ELR (cell line): ENCODE measurements at places on chromosomes 5 and 9.
A peak's percentile ranks its signal among the peaks of the same experiment; 100 is the strongest.

DNA sequence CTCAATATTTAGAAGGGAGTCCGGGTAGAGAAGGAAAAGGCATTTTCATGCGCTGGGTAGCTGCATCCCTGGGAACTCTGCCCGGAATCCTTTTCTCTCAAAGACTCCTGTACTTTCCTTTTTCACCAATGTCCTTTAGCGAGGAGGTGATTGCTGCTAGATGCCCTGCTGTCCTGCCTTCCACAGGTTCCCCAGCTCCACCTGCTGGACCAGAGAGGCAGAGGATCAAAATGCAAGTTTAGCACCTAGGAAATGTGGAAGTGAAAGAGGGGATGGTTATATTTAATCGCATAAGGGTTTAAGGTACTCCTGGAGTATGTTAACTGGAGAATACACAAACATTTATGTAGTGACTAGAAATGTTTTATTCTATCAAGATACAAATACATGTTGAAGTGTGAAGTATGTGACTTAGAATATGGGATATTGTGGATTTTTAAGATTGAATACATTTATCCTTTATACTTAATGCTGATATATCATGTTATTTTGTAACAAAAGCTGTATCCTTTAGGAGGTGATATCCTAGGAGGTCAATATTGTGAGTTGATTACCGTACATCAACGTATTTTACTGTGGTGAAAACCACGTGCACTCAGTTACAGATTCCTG, 145.7 kb downstream of the ARHGAP26 start:
- peak; percentile 64 for DNase-seq

DNA sequence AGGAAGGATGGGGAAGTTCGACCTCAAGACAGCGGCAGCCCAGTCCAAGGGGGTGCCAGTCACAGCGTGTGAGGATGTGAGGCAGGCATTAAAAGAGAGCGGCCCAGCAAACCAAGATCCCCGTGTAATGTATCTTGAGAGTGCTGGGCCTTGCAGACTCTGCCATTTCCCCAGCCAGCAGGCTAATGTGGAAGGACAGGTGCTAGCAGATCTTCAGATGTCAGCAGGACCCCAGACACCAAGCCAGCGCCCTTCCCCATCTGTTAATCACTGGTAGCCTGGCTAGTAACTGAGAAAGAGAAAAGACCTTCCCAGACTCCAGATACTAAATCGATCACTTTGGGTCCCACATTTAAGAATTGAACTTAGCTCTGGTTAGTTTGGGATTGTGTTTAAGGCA, 62.2 kb downstream of the NTRK2 start:
- no peak for DNase-seq

GRCh38 chr5:100577506-100577905, 42.3 kb downstream of the FAM174A start:
- DNase-seq: no peak

- DNase-seq: no peak
These were observed 67.4 kb downstream of the VCAN start for GRCh38 chr5:83538786-83539462.

- DNase-seq: no peak
These were observed 161.5 kb upstream of the SLC28A3 start for GRCh38 chr9:84502066-84502465.

DNA sequence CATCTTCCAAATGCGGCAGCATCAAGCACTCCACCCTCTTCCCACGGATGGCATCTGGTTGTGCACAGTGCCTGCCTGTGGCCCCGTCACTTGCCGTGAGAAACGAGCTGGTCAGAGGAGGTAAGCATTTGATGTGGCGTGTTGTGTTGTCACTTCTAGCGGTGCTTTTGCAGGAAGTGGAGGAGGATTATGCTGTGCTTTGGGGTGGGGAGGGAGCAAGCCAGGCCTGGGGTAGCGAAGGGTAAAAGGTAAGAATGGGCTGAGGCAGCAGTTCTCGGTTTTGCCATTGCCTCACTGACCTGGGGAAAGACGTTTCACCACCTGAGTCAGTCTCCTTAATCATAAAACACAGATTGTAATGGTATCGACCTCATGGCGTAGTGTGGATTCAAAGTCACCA, 2.3 kb upstream of the POMT1 start:
- DNase-seq: peak; percentile 15

DNA sequence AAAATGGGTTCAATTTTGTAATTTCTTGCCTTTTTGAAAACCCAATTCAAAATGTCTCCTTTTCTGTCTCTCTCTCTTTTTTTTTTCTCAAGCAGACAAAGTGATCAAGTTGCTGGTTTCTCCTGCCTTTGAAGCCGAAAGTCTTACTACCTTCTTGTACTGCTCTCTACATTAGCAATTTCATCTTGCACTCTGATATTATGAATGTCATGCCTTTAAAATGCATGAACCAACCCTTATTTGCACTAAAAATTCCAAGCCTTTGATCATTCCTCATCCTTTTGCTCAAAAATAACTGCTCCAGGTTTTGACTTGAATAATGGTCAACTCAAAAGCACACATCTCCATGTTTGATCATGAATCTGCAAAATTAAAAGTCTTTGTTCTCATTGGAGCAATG, 125.2 kb downstream of the CETN3 start:
- DNase-seq: no peak

DNA sequence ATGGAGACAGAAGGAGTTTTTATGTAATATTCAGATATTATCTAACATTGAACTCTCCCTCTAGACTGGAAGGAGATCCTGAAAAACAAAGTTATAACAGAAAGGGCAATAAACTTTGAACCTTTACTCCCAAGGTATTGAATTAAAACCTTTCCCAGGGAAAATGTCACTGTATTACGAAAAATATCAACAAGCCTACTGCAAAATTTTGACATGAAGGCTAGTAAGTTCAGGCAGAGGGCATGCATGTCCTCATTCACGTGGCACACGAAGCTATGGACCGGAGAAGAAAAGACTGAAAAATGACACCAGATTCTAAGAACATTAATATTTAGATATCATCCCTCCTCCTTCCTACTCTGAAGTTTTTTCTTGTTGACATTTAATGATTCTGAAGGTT, 638.8 kb downstream of the LRRC70 start:
- no peak for DNase-seq

- no peak for DNase-seq
These were observed 19.2 kb downstream of the OLFM1 start for GRCh38 chr9:135106551-135107270.

DNA sequence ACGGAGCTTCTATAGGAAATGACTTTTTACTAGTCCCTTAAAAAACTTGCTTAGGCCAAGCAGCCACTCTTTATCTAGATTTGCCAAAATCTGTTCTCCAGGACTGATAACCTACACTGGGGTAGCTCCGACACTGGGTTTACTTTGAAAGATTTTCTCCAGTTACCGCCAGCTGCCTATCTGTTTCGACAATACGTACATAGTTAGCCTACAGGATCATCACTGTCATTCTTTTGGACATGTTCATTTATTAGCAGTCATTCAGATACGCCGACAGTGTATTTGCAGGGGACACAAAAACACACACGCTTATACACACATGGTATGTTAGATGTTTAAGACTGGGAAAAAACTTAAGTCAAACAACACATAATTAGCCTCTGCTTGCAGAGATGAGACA, 225.7 kb downstream of the DCP2 start:
- no peak for DNase-seq

- no peak for DNase-seq
These were observed 835.7 kb downstream of the MAT2B start for GRCh38 chr5:164341056-164341619.

GRCh38 chr5:9737265-9737664, 107.1 kb upstream of the TAS2R1 start:
- DNase-seq: no peak

DNA sequence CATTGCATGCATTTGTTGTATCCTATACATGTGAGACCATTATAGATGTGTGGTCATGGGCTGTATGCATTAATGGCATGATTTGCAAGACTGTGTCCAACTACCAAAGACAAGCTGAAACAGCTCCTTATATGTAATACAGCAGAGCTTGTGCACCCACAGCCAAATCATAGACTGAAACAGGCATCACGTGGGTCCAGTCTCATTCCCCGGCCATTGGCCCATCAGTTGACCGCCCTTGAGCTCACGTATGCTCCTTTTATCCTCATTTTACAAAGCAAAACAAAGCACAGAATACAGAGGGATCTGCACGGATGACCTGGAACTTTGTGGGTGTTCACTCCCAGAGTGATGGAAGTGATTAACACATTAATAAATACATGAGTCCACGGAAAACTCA, 109.1 kb downstream of the ROR2 start:
- no peak for DNase-seq
